Calu3 (cell line): ENCODE measurements at places on chromosomes 11 and 22.

DNA sequence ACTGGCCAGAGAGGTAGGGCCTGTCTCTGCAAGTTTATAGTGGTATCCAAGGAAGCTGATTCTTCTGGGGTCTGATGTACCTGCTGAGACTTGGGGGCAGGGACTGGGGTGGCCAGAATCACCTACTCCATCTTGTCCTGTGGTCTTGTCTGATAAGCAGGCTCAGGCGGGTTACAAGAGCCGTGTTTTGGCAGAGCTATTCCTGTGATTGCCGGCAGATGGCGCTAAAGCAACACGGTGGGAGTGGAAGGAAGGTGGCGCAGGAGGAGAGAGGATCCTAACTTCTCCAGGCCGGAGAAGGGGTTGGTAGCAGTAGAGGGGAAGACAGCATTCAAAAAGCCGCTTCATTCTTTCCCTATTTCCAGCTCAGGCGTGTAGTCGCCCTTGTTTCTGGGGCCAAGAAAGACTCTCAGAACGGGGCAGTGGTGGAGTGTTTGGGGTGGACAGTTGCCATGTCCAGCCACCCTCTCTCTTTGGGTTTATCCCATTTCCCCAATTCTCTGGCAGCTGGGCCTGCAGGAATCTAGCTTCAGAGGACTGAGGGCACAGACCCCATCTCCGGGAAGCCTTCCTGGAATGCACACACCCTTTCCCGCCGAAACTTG lies 15.1 kb downstream of the CHRM1 start:
- H3K27me3 ChIP-seq = peaks cover 55% of the 10 kb centered on the region
- DNase-seq = peak; percentile 84
- H3K4me1 ChIP-seq = peaks cover 12% of the 10 kb centered on the region

GRCh38 chr11:11346303-11346702 lies 6.7 kb downstream of the CSNK2A3 start:
- H3K4me1 ChIP-seq = no peaks in the 10 kb centered on the region
- no peak for DNase-seq
- no peaks in the 10 kb centered on the region for H3K27me3 ChIP-seq
- no peaks in the 10 kb centered on the region for H3K36me3 ChIP-seq
- H3K27ac ChIP-seq = no peak overlapping the region

DNA sequence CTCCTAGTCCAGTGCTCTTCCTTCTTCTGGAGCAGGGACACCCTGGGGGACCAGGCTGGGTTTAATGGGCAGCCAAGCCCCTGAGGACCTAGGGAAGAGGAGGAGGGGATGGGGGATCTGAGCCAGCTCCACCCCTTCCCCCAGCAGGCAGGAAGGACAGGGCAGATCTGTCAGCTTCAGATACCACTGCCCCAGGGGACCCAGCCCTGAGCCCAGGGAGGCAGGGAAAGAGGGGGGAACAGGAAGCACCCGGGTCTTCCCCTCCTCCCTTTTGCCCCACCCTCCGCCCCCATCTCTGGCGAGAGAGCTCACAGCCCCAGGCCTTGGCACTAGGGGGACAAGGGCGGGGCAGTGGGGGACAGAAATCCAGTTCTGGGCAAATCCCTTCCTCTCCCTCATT lies 11.7 kb upstream of the SOX10 start:
- H3K4me1 ChIP-seq = peaks cover 34% of the 10 kb centered on the region
- H3K36me3 ChIP-seq = peaks cover 15% of the 10 kb centered on the region
- no peaks in the 10 kb centered on the region for H3K27me3 ChIP-seq
- no peak overlapping the region for H3K27ac ChIP-seq

DNA sequence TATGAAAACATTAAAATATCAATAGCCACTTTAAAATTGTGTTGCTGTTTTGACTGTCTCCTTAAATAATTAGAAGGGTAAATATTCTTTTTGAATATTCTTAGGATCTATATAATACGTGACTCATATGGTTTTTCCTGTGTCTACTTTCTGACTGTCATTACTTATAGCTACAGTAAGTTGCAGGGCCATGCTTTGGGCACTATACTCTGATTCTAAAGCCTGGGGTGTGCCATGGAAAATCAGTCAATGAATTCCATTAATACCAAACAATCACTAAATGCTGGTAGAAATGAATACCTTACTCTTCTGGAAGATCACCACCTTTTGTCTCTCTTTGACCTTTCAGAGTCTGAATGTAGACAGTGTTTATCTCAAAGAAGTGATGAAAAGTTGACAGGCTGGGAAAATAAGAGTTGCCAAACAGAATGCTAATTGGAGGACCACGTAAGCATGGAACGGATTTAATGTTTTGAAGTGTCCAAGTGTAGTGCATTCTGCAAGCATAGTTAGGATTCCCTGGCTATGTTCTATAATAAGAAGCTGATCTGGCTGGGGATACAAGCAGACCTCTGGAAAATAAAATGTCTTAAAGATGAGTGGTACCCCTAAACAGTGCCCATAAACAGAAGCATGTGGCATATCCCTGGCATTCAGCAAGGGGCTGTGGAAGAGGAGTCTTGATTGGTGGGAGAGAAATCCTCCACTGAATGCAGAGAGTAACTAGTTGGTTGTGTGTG lies 16.8 kb downstream of the LUZP2 start:
- no peak for DNase-seq
- H3K27ac ChIP-seq = no peak overlapping the region
- no peaks in the 10 kb centered on the region for H3K36me3 ChIP-seq
- peaks cover 34% of the 10 kb centered on the region for H3K4me1 ChIP-seq

DNA sequence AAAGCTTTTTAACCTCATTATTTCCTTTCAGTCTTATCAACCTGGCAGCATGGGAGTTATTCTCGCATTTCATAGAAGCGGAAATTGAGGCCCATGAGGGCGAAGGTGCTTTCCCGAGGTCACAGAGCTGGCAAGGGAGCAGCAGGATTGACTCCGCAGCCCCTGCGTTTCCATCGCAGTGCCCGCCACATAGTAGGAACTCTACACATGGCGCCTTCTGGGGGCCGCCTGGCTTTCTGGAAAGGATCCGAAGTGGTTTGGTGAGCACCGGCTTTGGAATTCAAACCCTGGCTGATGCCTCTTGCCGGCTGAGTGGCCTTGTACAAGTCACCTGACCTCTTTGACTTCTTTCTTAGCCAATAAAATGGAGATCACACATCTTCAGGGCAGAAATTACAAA lies 93.4 kb downstream of the CEP164 start:
- no peak overlapping the region for H3K4me3 ChIP-seq
- H3K4me1 ChIP-seq = no peaks in the 10 kb centered on the region

GRCh38 chr11:27423125-27423524 lies 49.5 kb downstream of the LGR4 start:
- H3K4me3 ChIP-seq = no peak overlapping the region
- H3K27me3 ChIP-seq = no peaks in the 10 kb centered on the region
- no peaks in the 10 kb centered on the region for H3K36me3 ChIP-seq
- DNase-seq = no peak
- H3K4me1 ChIP-seq = peaks cover 30% of the 10 kb centered on the region
- H3K27ac ChIP-seq = no peak overlapping the region

- DNase-seq = no peak
- H3K36me3 ChIP-seq = no peaks in the 10 kb centered on the region
- H3K4me3 ChIP-seq = no peak overlapping the region
Measured at GRCh38 chr11:25068451-25068850, 571.6 kb downstream of the LUZP2 start.

GRCh38 chr11:11667056-11667455 lies 45.3 kb upstream of the GALNT18 start:
- peaks cover 3% of the 10 kb centered on the region for H3K4me1 ChIP-seq
- DNase-seq = no peak
- H3K36me3 ChIP-seq = no peaks in the 10 kb centered on the region
- peaks cover 99% of the 10 kb centered on the region for H3K27me3 ChIP-seq

- no peak overlapping the region for H3K4me3 ChIP-seq
- H3K27ac ChIP-seq = no peak overlapping the region
Measured at GRCh38 chr11:70040869-70041501, 37.1 kb upstream of the ANO1 start.
